ENCODE measurements at places on chromosomes 11 and 22.

- no peak for DNase-seq
Observed at GRCh38 chr22:41557401-41558240, 3.2 kb upstream of the CSDC2 start.

DNA sequence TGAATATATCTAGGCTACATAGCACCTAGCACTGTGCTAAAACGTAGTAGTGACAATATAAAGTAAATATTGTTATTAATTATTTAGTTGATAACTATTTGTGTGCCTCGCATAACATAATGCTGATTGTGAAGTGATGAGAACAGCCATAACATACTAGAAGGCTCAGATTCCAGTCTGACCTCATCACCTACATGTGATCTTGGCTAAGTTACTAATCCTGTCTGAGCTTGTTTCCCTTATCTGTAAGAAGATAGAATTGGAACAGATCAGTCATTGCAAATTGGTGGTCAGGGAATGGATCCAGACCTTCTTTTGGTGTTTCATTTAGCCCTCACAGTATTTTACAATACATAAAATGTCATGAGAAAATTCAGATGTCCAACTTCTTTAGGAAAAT, 103.4 kb upstream of the SEZ6L start:
- DNase-seq: no peak

DNA sequence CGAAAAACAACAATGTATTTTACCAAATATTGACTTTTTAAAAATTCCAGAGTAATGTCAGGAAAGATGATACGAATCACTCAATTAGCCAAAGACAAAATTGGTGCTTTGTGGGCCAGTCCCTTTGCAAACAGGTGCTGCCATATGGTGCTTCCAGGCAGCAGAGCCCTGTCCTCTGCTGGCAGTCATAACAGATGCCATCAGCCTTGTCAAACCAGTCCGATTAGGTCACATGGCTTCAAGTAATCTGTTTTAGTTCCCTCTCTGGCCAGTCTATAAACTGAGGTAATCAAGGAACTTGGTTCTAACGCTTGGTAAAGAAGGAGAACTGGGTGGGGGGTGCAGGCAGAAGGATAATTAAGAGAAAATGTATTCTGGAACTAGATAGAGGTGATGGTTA, 49.1 kb upstream of the CAPRIN1 start:
- DNase-seq: no peak

- DNase-seq: no peak
Observed at GRCh38 chr22:36232715-36233401, 6.5 kb downstream of the APOL2 start.

DNA sequence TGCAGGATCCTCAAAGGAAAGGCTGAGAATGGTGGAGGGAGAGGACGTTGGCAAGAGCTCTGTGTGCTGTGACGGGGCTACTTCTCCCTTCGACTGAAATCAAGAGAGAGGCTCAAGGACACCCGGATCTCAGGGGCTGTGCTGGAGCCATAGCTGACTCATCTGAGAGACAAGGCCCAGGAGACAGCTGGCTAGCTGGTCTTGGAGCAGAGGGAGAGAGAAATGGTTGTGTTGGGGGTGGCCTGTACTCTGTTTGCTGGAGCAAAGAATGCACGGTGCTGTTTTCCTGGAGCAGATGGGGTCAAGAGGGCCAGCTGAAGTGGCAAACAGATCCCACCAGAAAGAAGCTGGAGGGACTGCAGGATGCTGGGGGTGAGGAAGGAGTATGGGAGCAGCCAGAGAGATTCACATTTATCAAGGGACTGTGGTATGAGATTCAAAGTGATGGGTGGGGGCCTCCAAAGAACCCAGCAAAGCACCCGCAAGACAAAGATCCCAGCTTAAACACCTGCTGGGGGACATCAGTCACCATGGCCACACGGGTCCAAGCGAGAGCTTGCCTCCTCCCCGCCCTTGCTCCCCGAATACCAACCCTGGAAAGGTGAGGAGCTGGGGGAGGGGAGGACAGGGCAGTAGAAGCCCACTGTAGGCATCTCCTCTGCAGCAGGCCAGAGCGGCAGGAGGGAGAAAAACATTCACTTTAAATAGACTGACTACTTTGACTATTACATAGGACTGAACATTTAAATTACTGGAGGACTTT, 40.8 kb downstream of the MAP6 start:
- no peak for DNase-seq

DNA sequence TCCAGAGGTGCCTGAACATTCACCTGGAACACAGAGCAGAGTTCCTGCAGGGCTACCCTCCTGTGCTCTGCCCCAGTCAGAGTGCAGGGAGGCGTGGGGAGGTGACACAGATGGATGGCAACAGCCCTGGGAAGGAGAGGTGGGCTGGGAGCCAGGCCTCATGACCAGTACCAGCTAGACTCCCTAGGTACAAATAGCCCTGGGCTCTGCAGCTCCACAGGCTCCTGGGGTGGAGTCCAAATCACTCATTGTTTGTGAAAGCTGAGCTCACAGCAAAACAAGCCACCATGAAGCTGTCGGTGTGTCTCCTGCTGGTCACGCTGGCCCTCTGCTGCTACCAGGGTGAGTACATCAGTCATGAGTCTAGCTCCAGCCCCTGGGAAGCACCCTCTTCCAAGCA, at the start of gene SCGB1D2:
Gene SCGB1D2 (plus strand): TSS at position 219 of the 400 bp plus-strand sequence. CDS start 69 bp downstream, at position 288.
- DNase-seq: no peak
